T-helper 9 cell (primary cell): ENCODE measurements at places on chromosomes 11 and 22.

DNA sequence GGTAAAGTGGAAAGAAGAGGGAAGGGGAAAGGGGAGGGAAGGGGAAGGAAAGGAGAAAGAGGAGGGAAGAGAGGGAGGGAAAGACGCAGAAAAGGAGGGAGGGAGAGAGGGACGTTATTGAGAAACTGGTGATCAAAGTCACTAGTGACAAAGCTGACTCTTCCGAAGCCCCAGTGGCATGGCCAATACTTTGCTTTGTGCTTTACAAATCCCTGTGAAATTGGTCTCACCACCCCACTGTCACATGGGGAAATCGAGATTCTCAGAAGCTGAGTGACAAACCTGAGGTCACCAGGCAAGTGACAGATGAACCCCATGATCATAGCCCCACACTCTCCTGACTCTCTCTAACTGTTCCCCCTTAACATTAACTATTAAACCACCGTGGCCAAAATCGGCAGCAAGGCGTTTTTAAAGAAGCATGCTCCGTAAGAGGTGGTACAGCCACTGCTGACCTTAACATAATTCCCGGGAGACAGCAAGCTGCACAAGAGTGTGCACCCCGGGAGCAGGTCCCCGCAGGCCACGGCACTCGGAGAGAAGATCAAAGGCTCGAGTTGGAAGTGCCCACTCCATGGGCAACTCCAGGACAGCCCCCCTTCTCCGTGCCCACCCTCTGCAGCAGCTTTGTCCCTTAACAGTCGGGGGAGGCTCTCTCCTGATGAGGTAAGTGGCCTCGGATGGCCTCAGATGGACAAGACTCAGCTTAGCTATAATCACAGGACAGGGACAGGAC lies 34.8 kb downstream of the CELSR1 start:
- DNase-seq: no peak

DNA sequence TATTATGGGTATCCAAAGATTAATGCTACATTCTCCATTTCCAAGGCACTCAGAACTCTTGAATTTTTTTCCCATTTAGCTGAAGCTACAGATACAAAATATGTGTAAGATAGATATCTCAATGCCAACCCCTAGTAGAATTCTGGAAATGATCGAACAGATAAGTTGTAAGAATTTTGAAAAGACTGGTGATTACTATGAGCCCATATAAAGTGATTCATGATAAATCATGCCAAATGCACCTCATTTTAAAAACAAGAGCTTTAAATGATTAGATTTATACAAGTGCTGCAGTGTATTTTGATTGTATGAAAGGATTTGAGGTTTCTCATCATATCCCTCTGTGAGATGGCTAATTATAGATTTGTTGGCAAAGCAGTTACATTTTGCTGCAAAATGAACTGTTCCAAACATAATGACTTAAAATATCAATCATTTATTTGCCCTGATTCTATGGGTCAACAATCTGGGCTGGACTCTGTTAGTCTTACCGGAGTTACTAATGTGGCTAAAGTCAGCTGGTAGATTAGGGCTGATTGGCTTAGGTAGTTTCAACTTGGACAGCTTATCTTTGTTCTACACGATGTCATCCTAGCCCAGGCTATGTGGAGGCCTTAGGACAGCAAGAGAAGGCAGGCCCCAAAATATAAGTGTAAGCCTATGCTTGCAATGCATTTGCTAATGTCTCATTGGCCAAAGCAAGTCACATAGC lies 3.4 kb downstream of the OR10V1 start:
- no peak for DNase-seq

- peak; percentile 71 for DNase-seq
Measured at GRCh38 chr11:57349491-57350274, 11.5 kb downstream of the P2RX3 start.

DNA sequence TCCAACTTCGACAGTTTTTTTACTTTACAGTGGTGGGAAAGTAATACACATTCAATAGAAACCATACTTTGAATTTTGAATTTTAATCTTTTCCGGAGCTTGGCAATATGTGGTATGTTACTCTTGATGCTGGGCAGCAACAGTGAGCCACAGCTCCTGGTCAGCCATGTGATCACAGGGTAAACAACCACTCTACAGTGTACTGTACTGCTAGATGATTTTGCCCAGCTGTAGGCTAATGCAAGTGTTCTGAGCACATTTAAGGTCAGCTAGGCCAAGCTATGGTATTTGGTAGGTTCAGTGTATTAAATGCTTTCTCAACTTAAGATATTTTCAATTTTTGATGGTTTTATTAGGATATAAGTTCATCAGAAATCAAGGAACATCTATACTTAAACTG lies 48.7 kb upstream of the GRIK4 start:
- no peak for DNase-seq

DNA sequence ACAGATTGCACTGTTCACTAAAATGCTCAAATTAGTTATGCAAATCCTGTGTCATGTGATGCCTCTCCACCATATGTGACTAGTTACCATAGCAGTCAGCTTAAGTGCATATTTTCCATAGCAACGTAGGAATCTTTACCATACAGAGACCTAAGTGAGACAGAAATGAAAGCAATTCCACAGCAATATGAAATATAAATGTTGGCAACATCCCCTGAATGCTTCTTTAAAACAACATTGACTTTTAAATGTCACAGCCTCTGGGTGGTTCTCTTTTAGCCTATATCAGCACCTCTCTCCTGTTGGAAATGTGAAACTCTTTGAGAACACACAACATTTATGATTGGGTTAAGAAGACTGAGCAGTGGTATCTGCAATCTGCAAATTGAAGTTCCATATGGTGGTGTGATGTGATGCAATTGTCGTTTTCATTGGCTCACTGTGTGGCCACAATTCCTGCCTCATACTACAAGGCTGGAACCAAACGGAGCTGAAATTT lies 814.6 kb downstream of the DLG2 start:
- DNase-seq: no peak

DNA sequence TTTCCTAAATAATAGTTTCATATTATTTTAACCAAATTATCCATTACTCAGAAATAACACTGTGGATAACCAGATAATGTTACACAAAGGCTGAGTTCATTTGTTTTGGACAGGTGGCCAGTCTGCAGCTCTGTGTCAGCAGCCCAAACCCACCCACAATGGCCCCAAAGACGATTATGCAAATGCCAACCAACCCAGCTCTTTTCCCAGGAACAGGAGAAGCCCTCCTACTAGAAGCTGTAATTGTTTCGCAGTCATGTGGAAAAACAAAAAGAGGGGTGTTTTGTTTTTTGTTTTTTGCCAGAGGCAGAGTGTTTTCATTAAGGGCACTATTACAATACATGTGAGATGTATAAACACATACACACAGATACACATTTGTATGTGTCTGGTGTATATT lies 102.1 kb downstream of the FCHSD2 start:
- no peak for DNase-seq

GRCh38 chr22:35840302-35840739 lies 122.6 kb downstream of the APOL5 start:
- DNase-seq: no peak

- DNase-seq: no peak
Measured at GRCh38 chr22:31621507-31622124, 40.4 kb downstream of the PISD start.

- DNase-seq: no peak
Measured at GRCh38 chr22:43955883-43956782, 891 bp downstream of the SAMM50 start.

GRCh38 chr11:1908618-1909017 lies 10.9 kb upstream of the TNNT3 start:
- DNase-seq: no peak

- no peak for DNase-seq
Measured at GRCh38 chr11:126202646-126203359, 8.6 kb downstream of the RPUSD4 start.

GRCh38 chr11:10906521-10906920 lies 48.7 kb upstream of the ZBED5 start:
- no peak for DNase-seq

DNA sequence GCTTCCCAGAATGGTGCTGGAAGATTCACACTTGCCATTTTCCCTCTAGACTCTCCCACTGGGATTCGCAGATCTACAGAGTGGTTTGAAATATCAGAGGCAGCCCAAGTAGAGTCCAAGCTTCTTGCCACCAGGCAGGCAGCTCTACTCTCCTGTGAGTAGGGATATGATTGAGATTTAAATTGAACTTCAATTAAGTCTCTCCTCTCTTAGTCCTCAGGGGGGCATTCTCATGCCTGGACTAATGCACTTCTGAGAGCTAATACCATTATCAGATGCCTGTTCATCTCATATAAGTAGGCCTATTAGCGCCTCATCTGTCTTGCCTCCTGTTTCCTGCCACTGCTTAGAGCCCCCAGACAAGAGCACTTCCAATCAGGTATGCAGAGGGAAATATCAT lies 25.5 kb upstream of the AMPD3 start:
- no peak for DNase-seq

DNA sequence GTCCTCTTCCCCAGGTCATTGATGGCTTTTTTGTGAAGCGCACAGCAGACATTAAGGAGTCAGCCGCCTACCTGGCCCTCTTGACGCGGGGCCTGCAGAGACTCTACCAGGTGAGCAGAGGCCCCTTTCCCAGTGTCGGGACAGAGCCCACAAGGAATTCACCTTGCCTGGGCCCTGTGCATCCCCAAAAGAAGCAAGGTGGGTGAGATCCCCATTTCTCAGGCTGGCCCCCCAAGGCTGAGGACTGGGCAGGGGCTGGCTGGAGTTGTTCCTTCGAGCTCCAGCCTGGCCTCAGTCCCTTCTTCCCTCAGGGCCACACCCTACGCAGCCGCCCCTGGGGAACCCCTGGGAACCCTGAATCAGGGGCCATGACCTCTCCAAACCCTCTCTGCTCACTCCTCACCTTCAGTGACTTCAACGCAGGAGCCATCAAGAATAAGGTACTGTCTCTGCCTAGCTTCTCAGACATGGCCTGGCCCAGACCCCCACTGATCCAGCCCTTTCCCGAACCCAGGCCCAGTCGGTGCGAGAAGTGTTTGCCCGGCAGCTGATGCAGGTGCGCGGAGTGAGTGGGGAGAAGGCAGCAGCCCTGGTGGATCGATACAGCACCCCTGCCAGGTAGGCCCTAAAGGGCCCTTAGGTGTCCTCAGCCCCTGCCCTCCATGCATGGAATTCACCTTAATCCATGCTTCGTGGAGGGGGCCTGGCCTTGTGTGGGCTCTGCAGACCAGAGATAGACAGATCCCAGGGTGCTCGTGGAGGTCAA lies 4.7 kb downstream of the MUS81 start:
- no peak for DNase-seq

DNA sequence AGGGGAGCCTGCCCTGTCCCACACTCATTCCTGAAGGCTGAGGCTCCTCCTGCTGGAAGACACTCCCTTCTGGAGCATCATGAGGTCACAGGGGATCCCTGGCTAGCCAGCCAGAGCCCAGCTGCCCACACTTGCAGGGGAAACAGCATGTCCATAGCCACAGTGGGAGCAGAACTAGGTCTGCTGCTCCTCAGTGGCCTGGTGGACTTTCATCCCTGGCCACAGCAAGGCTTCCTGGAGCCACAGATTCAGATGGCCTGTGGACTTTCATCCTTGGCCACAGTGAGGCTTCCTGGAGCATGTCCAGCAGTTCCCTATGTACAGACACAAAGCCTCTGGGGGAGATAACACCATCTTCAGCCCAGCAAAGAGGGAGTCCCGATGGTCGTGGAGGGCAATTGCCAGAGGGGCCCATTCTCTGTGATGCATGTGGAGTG lies 5.9 kb upstream of the APOL6 start:
- no peak for DNase-seq

DNA sequence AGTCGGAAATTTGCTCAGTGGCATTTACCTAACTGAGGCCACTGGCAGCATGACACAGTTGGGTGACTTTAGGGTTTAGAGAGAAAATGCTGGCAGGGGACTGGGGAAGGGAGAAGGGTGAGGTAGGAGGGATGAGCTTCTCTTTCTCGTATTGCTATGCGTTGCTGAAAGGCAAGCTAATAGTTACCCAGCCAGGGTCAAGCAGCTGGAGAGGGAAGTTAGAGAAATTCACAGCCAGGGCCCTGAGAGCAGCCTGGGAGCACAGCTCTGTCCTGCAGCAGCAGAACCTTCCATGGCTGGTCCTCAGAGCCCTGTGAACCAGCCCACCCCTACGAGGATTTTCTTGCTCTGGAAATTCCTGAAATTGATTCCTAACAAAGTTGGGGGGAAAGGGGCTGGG lies 679.6 kb downstream of the NTM start:
- DNase-seq: no peak

- no peak for DNase-seq
Measured at GRCh38 chr11:115256397-115257197, 247.6 kb downstream of the CADM1 start.

GRCh38 chr11:120249279-120250262 lies 9.6 kb downstream of the POU2F3 start:
- DNase-seq: no peak

DNA sequence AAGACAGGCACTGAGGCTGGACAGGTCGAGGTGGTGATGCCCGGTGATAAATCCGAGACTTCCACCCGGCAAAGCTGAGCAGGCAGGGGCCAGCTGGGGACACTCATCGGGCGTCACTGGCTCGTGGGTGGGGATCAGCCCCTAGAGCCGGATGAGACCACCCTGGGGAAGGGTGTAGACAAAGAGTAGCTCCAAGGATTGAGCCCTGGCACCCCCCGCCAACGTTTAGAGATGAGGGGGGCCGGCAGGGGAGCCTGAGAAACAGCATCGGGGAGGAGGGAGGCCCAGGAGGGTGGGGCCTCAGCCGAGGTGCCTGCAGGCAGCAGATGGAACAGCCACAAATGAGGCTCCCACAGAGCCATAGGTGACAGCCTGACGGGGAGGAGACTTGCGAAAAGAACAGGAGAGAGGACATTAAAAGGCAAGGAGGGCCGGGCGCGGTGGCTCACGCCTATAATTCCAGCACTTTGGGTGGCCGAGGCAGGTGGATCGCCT lies 27.4 kb upstream of the CBX7 start:
- DNase-seq: no peak

- no peak for DNase-seq
Measured at GRCh38 chr11:48129697-48130395, 86.8 kb upstream of the OR4B1 start.

GRCh38 chr11:3035333-3035732 lies 21.9 kb downstream of the CARS1 start:
- no peak for DNase-seq

- no peak for DNase-seq
Measured at GRCh38 chr11:429391-429790, 12.4 kb downstream of the ANO9 start.

DNA sequence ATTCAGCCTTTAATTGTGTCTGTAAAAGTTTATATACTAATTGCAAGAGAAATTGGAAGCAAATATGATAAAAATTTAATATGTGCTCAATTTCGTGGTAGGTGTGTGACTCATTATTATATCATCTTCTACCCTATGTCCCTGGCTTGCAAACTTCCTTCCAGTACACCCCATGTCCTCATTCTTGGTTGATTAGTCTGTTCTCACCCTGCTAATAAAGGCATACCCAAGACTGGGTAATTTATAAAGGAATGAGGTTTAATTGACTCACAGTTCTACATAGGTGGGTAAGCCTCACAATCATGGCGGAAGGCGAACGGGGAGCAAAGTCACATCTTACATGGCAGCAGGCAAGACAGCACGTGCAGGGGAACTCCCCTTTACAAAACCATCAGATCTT lies 11.9 kb downstream of the MRGPRX3 start:
- DNase-seq: no peak

GRCh38 chr11:116580799-116581198 lies 192.0 kb downstream of the BUD13 start:
- DNase-seq: no peak
